Activated naive CD8-positive, alpha-beta T cell treated with anti-CD3 and anti-CD28 coated beads, Interleukin-2, amount 50 U/mL, for 16 hours (primary cell): ENCODE measurements at places on chromosomes 4 and X.

- no peak for DNase-seq
Observed at GRCh38 chr4:181085557-181085956, 1157.6 kb upstream of the TENM3 start.

GRCh38 chr4:153222707-153223426 lies 18.6 kb downstream of the TRIM2 start:
- no peak for DNase-seq

- DNase-seq, result no peak
Observed at GRCh38 chr4:67130411-67130810, 414.9 kb downstream of the CENPC start.

DNA sequence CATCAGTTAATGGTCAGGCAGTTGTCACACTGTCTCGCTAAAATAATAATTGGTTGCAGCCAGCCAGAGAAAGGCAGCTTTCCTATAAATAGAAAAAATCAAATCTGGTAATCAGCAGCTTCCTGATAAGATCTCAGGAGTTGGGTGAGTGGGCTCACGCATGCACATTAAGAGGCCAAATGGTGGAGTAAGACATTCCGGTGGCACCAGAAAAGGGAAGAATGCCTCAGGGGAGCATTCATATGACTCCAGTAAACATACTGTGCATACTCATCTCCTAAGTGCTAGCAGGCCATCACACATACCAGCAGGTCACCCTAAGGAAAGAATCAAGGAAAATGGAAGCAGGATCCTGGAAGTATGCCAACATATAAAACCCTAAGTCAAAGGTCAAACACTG lies 40.1 kb downstream of the UGT2B15 start:
- no peak for DNase-seq

GRCh38 chrX:153353416-153353815 lies 19.5 kb downstream of the ZNF275 start:
- DNase-seq, result no peak

DNA sequence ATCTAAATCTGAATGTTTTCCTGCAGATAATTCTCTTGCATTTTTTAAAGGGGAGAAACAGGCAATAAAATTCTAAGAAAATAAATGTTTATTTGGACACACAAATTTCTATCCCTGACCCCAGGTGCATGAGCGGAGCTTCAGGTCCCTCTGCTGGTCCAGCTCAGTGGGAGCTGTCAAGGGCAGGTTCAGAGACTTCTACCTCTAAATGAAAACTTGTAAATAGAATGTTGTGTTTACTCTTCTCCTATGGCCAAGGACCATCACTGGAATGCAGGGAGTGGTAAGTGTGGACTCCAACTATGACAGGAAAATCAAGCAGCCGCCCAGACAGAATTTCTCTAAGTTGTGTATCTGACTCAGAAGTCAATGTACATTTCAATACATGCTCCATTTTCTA lies 148.6 kb upstream of the TTC29 start:
- no peak for DNase-seq

DNA sequence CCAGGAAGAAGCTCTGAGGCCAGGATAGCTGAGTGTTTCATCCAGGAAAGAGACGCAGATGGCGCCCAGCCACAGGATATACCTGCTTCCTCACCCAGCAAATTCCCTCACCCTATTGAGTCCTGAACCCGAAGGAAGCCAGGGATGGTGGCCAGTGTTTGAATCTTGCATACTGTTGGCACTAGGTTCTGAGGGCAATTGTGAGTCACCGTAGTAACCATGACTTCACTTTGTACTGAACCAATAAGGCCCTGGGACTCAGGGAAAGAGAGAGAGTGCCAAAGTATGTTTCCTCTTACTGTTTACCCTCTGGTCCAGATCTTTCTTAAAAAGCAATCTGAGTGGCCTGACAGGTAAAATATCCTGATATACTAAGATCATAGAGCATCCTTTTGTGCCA lies 25.6 kb upstream of the SMIM10L2A start:
- DNase-seq, result no peak

DNA sequence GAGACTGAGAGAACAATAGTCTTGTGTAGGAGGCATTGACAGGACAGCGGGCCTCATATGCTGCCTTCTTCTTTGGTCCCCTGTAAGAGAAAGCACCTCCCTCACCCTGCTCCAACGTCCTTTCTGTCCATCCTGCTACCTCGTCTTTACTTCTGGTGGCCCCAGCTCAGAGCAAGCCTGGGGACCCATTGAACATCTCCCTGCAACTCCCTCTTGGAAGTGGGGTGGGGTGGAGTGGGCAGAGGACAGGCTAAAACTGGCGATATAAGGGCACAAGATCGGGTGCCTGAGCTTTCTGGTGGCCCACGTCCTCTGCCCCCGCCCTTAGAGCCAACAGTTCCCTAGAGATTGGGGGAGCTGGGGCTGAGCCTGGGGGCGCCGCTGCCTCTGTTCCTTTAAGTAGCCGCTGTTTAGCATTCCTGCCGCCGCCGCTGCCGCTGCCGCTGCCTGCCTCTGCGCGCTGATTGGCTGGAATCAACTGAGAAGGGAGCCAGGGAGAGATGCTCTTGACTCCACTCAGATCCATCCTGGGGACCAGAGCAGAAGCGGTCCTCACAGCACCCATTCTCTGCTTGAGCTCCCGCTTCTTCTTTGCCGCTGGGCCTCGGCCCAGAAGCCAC lies at the start of gene DLG3:
TSS of gene DLG3 (plus strand) at position 510 of the 620 bp plus-strand sequence. CDS start 367 bp downstream, outside the sequence.
- no peak for DNase-seq

DNA sequence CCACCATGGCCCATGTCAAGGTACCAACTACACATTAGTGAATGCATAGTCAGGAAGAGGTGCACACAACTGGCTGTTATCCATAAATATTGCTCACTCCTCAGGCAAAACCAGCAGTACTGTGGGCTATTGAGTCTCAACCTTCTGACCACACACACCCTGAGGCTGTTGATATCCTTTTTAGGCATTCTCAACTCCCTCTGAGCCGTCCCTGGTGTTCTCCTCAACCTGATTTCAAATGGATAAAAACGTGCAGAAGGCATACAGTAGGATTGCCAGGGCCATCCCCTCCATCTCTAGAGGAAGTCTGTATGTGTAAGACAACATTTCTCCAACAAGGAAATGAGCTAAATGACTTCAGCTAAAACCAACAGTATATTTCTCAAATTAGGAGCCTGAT lies 98.7 kb upstream of the KLHL13 start:
- DNase-seq, result no peak

DNA sequence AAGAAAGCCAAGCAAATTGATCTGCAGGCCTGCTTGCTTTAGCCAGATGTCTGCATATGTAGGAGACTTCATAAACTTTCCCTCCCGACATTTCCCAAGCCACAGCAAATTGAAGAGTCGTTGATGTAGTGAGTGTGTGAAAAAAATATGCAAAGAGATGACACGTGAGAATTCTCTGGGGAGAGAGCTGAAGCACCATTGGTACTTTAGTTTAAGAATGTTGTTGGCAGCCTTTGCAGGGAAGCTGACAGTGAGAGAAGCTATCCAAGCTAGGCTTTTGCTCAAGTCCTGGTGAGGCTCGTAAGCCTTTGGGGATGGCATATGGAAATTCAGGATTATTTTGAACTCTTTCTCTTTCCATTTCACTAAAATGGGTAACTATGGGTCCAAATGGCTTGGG lies 87.5 kb downstream of the GLRA2 start:
- no peak for DNase-seq

DNA sequence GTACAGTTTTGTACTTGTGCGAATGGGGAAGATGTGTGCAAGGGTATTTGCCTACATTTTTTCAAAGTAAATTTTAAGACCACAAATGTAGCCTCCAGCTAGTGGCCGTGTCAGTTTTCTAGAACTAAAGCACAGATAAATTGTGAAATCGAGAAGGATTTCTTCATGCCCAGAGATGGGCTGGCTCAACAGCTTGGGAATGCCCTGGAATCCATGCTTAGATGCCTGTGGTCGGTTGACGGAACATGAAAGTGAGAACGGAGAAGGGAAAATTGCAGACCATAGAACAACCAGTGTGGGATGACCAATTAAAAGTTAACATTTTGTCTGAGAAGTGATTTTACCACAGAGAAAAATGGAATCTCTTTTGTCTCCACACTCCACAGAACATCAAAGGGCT lies 73.2 kb upstream of the VCX2 start:
- no peak for DNase-seq

DNA sequence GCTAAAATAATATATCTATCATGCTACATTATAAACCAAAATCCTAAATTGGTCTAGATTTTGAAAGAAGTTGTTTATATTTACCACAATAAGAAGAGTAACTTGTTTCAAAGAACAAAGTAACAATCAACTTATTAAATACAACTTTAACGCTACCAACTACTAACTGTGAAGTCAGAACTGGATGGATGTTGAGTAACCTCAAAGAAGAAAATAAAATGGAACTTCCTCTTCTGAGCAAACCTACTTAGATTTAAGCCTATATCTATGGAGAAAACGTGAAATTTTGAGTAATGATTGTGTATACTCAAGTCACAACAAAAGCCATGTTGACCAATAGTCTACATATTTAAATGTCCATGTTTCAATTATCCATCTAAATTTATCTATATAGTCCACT lies 25.7 kb downstream of the SH3RF1 start:
- DNase-seq, result no peak

- DNase-seq, result no peak
Observed at GRCh38 chrX:22699581-22700091, 300.1 kb upstream of the DDX53 start.

GRCh38 chr4:169122422-169122821 lies 112.4 kb upstream of the CBR4 start:
- DNase-seq, result no peak

- DNase-seq, result no peak
Observed at GRCh38 chr4:119016636-119017035, 119.0 kb upstream of the MYOZ2 start.

GRCh38 chr4:94595013-94595412 lies 143.3 kb downstream of the PDLIM5 start:
- no peak for DNase-seq

- no peak for DNase-seq
Observed at GRCh38 chrX:115561605-115562479, 868 bp downstream of the PLS3 start.

- DNase-seq, result no peak
Observed at GRCh38 chrX:18026166-18026565, 165.1 kb upstream of the RAI2 start.
